A549 treated with CpdA at 1 μM for 4 hours (cell line): ENCODE measurements at places on chromosomes 5 and 9. TPM values are rescaled to one million over a fixed set of nuclear protein-coding genes. Genes with fewer than 3 reads are reported as not detected.

The ELAVL2 gene
- total RNA-seq = 0.08 to 0.12 TPM in 2 of 5 replicates, not detected in the others

The DND1 gene
- total RNA-seq = 0.47 to 1.0 TPM (median 0.82 TPM) in 5 replicates

The NKD2 gene
- 10.7 to 13.1 TPM (median 12.0 TPM) in 5 replicates for total RNA-seq

The SLC34A3 gene
- total RNA-seq = 0.07 to 0.13 TPM (median 0.08 TPM) in 5 replicates

The SAXO1 gene
- not detected in 5 replicates for total RNA-seq

The C9orf85 gene
- total RNA-seq = 13.5 to 18.7 TPM (median 13.8 TPM) in 5 replicates

The PCDHGA1 gene
- total RNA-seq = 0.27 to 0.49 TPM (median 0.31 TPM) in 5 replicates

The C5orf52 gene
- not detected in 5 replicates for total RNA-seq

The CORO2A gene
- 0.36 to 0.86 TPM (median 0.59 TPM) in 5 replicates for total RNA-seq

The BHMT2 gene
- not detected in 5 replicates for total RNA-seq

The CCT5 gene
- 517 to 793 TPM (median 549 TPM) in 5 replicates for total RNA-seq

The KLHL3 gene
- total RNA-seq = 0.16 to 0.53 TPM (median 0.29 TPM) in 5 replicates

The PCDHB16 gene
- 0.05 to 0.10 TPM (median 0.08 TPM) in 4 of 5 replicates, not detected in the other for total RNA-seq

The SLC36A3 gene
- not detected in 5 replicates for total RNA-seq

The ATP6V1G1 gene
- 109 to 146 TPM (median 115 TPM) in 5 replicates for total RNA-seq

The OR1L6 gene
- total RNA-seq = not detected in 5 replicates

The NUTM2G gene
- not detected in 5 replicates for total RNA-seq

The SPAG8 gene
- 0.22 to 0.53 TPM (median 0.27 TPM) in 5 replicates for total RNA-seq

The GABRA1 gene
- total RNA-seq = not detected in 5 replicates

The PPP3R2 gene
- total RNA-seq = not detected in 5 replicates

The IL13 gene
- 0.07 TPM in 1 of 5 replicates, not detected in the others for total RNA-seq

The SV2C gene
- not detected in 5 replicates for total RNA-seq

The FOXD1 gene
- total RNA-seq = 13.1 to 19.3 TPM (median 17.6 TPM) in 5 replicates

The UGT3A1 gene
- not detected in 5 replicates for total RNA-seq

The GNA14 gene
- total RNA-seq = not detected in 5 replicates

The FOXI1 gene
- not detected in 5 replicates for total RNA-seq

The DPYSL3 gene
- total RNA-seq = 16.6 to 19.4 TPM (median 17.9 TPM) in 5 replicates

The RFK gene
- total RNA-seq = 40.3 to 56.2 TPM (median 45.2 TPM) in 5 replicates

The SLC46A2 gene
- total RNA-seq = not detected in 5 replicates

The ATP10B gene
- total RNA-seq = not detected in 5 replicates

The PRLR gene
- 0.08 to 0.15 TPM (median 0.11 TPM) in 4 of 5 replicates, not detected in the other for total RNA-seq

The IGIP gene
- total RNA-seq = 0.91 to 1.2 TPM (median 1.0 TPM) in 5 replicates

The SPRY4 gene
- total RNA-seq = 5.6 to 7.1 TPM (median 6.6 TPM) in 5 replicates

The TPPP gene
- 4.7 to 5.2 TPM (median 4.9 TPM) in 5 replicates for total RNA-seq

The CEL gene
- total RNA-seq = 0.26 to 0.86 TPM (median 0.66 TPM) in 5 replicates

The LCN2 gene
- 1.0 to 5.7 TPM (median 3.3 TPM) in 5 replicates for total RNA-seq

The SPATA31A3 gene
- not detected in 5 replicates for total RNA-seq

The LECT2 gene
- not detected in 5 replicates for total RNA-seq

The LMBRD2 gene
- 1.2 to 2.2 TPM (median 1.6 TPM) in 5 replicates for total RNA-seq

The WDR5 gene
- total RNA-seq = 57.6 to 63.7 TPM (median 62.3 TPM) in 5 replicates

The AMBP gene
- total RNA-seq = 5.2 to 9.8 TPM (median 8.2 TPM) in 5 replicates

The CYSRT1 gene
- total RNA-seq = 3.3 to 5.0 TPM (median 4.0 TPM) in 5 replicates

The DNM1 gene
- 82.3 to 102 TPM (median 86.9 TPM) in 5 replicates for total RNA-seq

The PROP1 gene
- not detected in 5 replicates for total RNA-seq

The IL9 gene
- not detected in 5 replicates for total RNA-seq

The PPP2R2B gene
- 0.13 to 0.24 TPM (median 0.14 TPM) in 4 of 5 replicates, not detected in the other for total RNA-seq

The GDNF gene
- total RNA-seq = 0.02 to 0.06 TPM (median 0.03 TPM) in 3 of 5 replicates, not detected in the others

The EXD3 gene
- total RNA-seq = 6.1 to 7.4 TPM (median 6.9 TPM) in 5 replicates

The MEIKIN gene
- not detected in 5 replicates for total RNA-seq

The SHROOM1 gene
- 7.8 to 11.0 TPM (median 9.6 TPM) in 5 replicates for total RNA-seq

The RGS7BP gene
- not detected in 5 replicates for total RNA-seq

The UTP15 gene
- 19.0 to 25.0 TPM (median 19.3 TPM) in 5 replicates for total RNA-seq

The CWC27 gene
- 15.5 to 23.0 TPM (median 15.9 TPM) in 5 replicates for total RNA-seq

The CAMSAP1 gene
- total RNA-seq = 18.2 to 25.2 TPM (median 20.2 TPM) in 5 replicates

The PRELID1 gene
- total RNA-seq = 267 to 389 TPM (median 379 TPM) in 5 replicates
